Effector memory CD8-positive, alpha-beta T cell (primary cell): ENCODE measurements at places on chromosomes 5 and 9.

- H3K36me3 ChIP-seq = no peaks in the 10 kb centered on the region
- DNase-seq = no peak
- no peaks in the 10 kb centered on the region for H3K4me1 ChIP-seq
- H3K27me3 ChIP-seq = peaks cover 72% of the 10 kb centered on the region
Observed at GRCh38 chr9:129725795-129726251, 27.0 kb downstream of the PTGES start.

DNA sequence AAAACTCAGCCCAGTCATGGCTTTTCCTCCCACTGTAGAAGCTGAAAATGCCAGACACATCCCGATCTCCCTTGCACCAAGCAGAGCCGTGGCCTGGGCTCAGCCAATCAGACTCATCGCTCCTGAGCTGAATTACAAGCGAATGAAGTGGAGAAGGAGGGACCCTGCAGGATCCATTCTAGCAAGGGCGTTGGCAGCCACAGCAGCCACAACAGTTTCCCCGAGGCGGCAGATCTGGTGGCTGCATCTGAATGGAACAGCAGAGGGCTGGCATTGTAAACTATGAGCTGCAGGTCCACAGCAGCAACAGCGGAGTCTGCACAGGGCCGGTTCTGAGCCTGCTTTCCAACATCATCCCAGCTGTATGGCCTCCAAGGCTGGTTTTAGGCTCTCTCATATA is 23.8 kb downstream of the ALG2 start:
- H3K4me3 ChIP-seq = no peak overlapping the region
- peaks cover 8% of the 10 kb centered on the region for H3K27me3 ChIP-seq
- H3K4me1 ChIP-seq = peaks cover 4% of the 10 kb centered on the region
- DNase-seq = no peak

- no peak overlapping the region for H3K27ac ChIP-seq
- H3K27me3 ChIP-seq = no peaks in the 10 kb centered on the region
- no peaks in the 10 kb centered on the region for H3K4me1 ChIP-seq
- H3K36me3 ChIP-seq = no peaks in the 10 kb centered on the region
- DNase-seq = no peak
Observed at GRCh38 chr5:116528519-116529234, 45.9 kb downstream of the SEMA6A start.

GRCh38 chr9:68546596-68547390 is 6.1 kb upstream of the TMEM252 start:
- no peak for DNase-seq
- peak overlapping the region; percentile 27 for H3K27ac ChIP-seq
- H3K27me3 ChIP-seq = peaks cover 7% of the 10 kb centered on the region

- H3K36me3 ChIP-seq = peaks cover 59% of the 10 kb centered on the region
- no peaks in the 10 kb centered on the region for H3K4me1 ChIP-seq
- H3K27me3 ChIP-seq = no peaks in the 10 kb centered on the region
- DNase-seq = no peak
- no peak overlapping the region for H3K4me3 ChIP-seq
- H3K27ac ChIP-seq = peak overlapping the region; percentile 50
Observed at GRCh38 chr9:71719562-71719961, 48.8 kb downstream of the CEMIP2 start.

- no peak overlapping the region for H3K4me3 ChIP-seq
- no peak overlapping the region for H3K27ac ChIP-seq
- no peaks in the 10 kb centered on the region for H3K27me3 ChIP-seq
- H3K36me3 ChIP-seq = peaks cover under 1% of the 10 kb centered on the region
Observed at GRCh38 chr5:123012321-123012720, 24.2 kb downstream of the PPIC start.

GRCh38 chr9:2928411-2928810 is 84.5 kb upstream of the PUM3 start:
- no peak overlapping the region for H3K4me3 ChIP-seq
- no peaks in the 10 kb centered on the region for H3K4me1 ChIP-seq
- H3K27ac ChIP-seq = no peak overlapping the region
- peaks cover 2% of the 10 kb centered on the region for H3K27me3 ChIP-seq

DNA sequence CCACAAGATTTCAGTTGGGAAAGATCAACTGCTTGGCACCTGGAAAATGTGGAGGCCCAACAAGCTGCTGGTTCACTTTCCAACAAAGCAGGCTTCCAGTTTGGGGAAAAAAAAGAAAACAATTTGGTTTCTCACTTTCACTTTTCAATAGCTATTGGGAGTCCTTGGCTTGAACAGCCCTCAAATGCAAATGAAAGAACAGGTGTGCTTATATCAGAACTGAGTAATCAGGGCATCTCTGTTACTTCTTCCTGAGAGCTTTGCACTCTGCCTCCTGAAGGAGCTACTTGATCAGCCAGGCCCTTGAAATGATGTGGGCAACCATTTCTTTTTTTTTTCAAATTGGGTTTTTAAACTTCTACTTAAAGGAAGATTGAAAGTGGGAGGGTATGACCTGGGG is 73.5 kb downstream of the MFAP3 start:
- no peaks in the 10 kb centered on the region for H3K36me3 ChIP-seq
- H3K4me3 ChIP-seq = no peak overlapping the region
- DNase-seq = no peak
- H3K4me1 ChIP-seq = no peaks in the 10 kb centered on the region
- H3K27me3 ChIP-seq = peaks cover 2% of the 10 kb centered on the region

DNA sequence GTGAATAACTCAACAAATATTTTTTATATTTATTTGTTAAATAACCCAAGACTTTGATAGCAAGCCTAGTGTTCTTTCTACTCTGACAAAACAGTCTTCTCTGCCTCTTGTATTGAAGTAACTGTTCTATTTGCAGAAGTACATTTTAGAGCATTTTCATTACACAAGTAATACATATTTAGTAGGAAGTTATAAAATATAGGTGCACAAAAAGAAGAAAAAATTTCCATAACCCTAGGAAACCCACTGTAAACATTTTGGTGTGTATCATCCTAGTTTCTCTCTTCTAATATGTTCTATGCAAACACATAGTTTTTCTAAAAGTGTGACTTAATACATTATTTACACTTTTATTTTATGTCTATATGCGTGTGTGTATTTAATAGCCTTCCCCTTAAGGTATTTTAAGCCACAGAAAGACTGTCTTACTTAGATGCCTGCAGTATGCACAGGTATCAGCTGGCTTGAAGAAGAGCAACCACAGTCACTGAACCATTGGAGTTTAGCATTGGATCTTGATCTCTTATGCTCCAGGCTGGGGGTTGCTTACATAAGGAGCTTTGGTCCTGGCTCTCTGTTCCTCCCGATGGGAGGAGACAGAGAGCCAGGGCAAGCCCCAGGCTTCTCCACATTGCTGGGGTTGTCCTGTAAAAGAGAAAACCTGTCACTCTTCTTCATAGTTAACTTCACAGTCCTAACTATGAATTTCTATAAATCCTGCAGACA is 3.8 kb downstream of the SELENOP start:
- no peak overlapping the region for H3K4me3 ChIP-seq
- no peaks in the 10 kb centered on the region for H3K36me3 ChIP-seq
- no peaks in the 10 kb centered on the region for H3K4me1 ChIP-seq

DNA sequence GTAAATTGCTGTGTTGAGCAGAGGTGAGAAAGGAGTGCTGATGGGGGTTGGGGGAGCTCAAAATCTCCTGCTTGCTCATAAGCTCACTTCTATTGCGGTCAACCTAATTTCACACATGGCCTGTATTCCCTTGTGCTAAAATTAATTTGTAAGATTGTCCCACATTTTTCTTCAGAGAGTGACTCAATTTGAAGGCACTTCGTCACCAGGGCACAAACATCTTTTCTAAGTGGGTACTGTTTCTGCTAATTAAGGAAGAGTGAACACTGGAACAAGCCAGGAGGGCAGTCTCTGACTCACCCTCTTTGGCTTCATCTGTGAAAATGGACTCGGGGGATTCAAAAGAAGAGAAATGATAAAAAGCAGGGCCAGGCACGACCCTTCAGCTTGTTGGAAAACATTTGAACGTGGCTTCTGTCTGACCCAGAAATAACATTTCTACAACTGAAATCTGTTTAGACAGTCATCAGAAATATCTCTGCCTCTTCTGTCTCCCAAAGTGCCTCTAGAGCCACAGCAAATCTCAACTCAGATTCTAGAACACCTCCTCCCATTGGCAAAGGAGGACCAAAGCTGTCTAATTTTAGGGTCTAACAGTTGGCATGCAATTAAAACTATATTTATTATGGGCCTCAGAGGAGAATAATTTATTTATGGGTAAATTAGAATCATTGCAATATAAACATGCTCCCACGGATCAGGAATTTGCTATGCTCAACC is 49.8 kb downstream of the FEM1C start:
- peaks cover 7% of the 10 kb centered on the region for H3K4me1 ChIP-seq
- H3K27ac ChIP-seq = no peak overlapping the region
- DNase-seq = no peak
- H3K4me3 ChIP-seq = no peak overlapping the region

DNA sequence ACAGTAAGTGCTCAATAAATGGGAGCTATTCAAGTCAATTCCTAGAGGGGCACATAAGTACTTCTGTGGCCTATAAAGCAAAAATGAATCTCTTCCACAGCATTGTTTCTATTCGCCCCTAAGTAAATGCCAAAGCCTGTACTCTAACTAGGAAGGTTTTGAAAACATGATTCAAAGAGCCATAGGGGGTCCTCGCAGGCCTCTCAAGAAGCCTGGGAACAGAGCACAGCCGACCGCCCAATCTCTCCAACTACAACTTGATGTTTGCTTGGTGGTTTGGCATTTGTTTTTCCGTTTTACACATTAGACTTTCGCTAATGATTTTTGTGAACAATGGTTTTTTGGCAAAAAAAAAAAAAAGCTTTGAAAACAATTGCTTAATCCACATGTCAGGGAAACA is 19.4 kb downstream of the EFNA5 start:
- H3K4me3 ChIP-seq = no peak overlapping the region
- peaks cover 26% of the 10 kb centered on the region for H3K27me3 ChIP-seq
- no peak for DNase-seq

- H3K27ac ChIP-seq = peak overlapping the region; percentile 14
- H3K4me1 ChIP-seq = peaks cover 9% of the 10 kb centered on the region
- no peak overlapping the region for H3K4me3 ChIP-seq
- no peak for DNase-seq
- H3K36me3 ChIP-seq = peaks cover 5% of the 10 kb centered on the region
Observed at GRCh38 chr9:130731355-130731754, 37.8 kb downstream of the EXOSC2 start.

- no peaks in the 10 kb centered on the region for H3K27me3 ChIP-seq
- peak overlapping the region; percentile 81 for H3K27ac ChIP-seq
- peaks cover 34% of the 10 kb centered on the region for H3K36me3 ChIP-seq
- peak overlapping the region; percentile 72 for H3K4me3 ChIP-seq
- H3K4me1 ChIP-seq = peaks cover 76% of the 10 kb centered on the region
- no peak for DNase-seq
Observed at GRCh38 chr9:131419716-131420115, 25.8 kb downstream of the PRRC2B start.

- peaks cover 4% of the 10 kb centered on the region for H3K36me3 ChIP-seq
- no peak overlapping the region for H3K27ac ChIP-seq
- DNase-seq = no peak
Observed at GRCh38 chr5:155978850-155979249, 348.1 kb upstream of the SGCD start.

DNA sequence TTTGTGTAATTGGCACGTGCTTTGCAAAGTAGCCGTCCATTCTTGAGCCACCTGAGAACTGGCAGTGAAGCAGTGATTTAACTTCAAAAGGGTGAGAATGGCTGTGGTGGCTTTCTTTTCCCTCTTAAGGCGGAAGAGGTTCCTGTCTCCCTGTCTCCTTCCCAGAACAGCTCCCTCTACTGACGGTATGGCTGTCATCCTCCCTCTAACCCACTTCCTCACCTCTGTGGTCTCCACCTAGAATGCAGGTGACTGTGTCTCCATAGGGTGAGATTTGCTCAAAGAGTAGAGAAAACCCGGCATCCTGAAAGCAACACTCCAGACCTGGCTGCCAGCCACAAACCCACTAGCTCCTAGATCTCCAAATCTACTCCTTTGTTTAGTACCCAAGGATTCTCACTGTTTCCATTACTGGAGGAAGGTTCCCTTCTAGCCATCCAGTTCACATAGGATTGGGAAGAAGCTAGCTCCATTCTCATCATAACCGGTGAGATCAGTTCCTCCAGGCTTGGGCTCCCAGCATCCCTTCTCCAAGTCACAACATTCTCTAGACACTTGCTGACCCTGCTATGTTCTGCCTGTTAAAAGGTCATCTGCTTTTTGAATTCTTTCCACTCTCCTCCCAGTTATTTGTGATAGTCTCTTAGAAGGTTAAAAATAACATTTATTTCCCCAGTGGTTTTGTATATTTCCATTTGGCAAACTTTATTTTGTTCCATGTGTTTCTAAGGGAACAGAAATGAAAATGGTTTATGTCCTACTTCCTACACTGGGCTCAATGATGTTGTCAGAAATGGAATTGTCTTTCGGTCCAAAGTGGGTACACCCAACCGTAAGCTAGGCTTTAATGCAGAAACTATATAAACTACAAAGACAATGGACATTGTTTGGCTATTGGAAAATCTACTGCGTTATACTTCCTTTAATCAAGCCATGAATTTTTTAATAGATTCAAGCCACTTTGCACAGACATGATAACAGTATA is 269.4 kb downstream of the CWC27 start:
- H3K36me3 ChIP-seq = peaks cover 13% of the 10 kb centered on the region
- DNase-seq = peak; percentile 15
- no peaks in the 10 kb centered on the region for H3K27me3 ChIP-seq
- H3K4me3 ChIP-seq = peak overlapping the region; percentile 21

- H3K27me3 ChIP-seq = no peaks in the 10 kb centered on the region
- peaks cover 4% of the 10 kb centered on the region for H3K4me1 ChIP-seq
- peak overlapping the region; percentile 63 for H3K27ac ChIP-seq
Observed at GRCh38 chr5:115600766-115601165, 1.5 kb downstream of the TICAM2 start.

GRCh38 chr5:157486861-157487260 is 26.8 kb downstream of the NIPAL4 start:
- no peak for DNase-seq
- H3K36me3 ChIP-seq = peaks cover 39% of the 10 kb centered on the region
- H3K4me3 ChIP-seq = peak overlapping the region; percentile 22
- peaks cover 14% of the 10 kb centered on the region for H3K4me1 ChIP-seq
- H3K27me3 ChIP-seq = no peaks in the 10 kb centered on the region

DNA sequence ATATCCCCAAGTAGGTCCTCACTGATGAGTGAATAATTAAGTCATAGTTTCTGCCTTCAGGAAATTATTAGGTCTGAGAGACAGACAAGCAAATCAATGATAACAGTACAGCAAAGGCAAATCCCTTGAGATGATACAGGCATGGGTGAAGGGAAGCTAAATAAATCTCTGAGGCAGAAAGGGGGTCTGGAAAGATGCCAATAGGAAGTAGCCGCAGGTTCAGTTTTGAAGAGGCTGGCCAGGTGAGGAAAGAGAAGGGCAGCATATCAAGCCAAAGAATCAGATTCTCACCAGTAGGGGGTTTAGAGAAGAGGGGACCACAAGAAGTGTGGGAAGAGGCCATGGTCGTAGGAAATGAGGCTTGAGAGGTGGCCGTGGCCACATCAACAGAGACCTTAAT is 85.8 kb downstream of the KIAA1958 start:
- H3K4me1 ChIP-seq = peaks cover 5% of the 10 kb centered on the region
- no peak overlapping the region for H3K27ac ChIP-seq
- no peak overlapping the region for H3K4me3 ChIP-seq
- H3K27me3 ChIP-seq = no peaks in the 10 kb centered on the region

DNA sequence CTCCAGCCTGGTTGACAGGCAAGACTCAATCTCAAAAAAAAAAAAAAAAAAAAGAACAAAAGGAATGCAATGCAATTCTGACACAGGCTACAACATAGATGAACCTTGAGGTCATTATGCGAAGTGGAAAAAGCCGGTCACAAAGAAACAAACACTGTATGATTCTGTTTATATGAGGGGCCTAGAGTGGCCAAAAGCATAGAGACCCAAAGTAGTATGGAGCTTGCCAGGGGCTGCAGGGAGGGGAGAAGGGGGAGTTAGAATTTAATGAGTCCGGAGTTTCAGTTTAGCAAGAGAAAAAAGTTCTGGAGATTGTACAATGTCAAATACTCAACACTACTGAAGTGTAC is 33.2 kb upstream of the ASS1 start:
- DNase-seq = no peak
- H3K36me3 ChIP-seq = peaks cover 2% of the 10 kb centered on the region
- H3K4me1 ChIP-seq = no peaks in the 10 kb centered on the region
- H3K4me3 ChIP-seq = no peak overlapping the region
- peaks cover 13% of the 10 kb centered on the region for H3K27me3 ChIP-seq
